Femur (tissue), 1 donor: ENCODE measurements at places on chromosomes 5 and 9.

- no peak for DNase-seq
Measured at GRCh38 chr9:137721899-137722298, 103.1 kb downstream of the EHMT1 start.

GRCh38 chr9:110183208-110184145, 24.5 kb downstream of the C9orf152 start:
- peak; percentile 75 for DNase-seq

DNA sequence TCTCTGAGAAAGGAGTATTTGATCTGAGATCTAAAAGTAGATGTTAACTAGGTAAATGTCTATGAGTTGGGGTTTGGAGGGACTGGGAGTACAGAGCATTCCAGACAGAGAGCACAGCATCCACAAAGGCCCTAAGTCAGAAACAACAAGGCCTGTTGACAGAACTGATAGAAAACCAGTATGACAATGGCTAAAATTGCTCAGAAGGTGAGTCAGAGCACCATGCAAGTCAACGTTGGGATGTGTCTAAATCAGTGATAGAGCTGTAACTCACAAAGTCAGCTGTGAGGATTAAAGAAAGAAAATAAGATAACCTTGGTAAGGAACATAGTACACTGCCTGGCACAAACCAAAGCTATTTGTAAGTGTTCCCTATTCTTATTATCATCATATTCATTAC, 124.0 kb downstream of the CETN3 start:
- DNase-seq = no peak

GRCh38 chr5:141430332-141431113, at the start of gene PCDHGA12:
PCDHGA12 (plus strand) TSS chr5:141430507; CDS start chr5:141430760, 253 bp downstream.
- peak; percentile 43 for DNase-seq

DNA sequence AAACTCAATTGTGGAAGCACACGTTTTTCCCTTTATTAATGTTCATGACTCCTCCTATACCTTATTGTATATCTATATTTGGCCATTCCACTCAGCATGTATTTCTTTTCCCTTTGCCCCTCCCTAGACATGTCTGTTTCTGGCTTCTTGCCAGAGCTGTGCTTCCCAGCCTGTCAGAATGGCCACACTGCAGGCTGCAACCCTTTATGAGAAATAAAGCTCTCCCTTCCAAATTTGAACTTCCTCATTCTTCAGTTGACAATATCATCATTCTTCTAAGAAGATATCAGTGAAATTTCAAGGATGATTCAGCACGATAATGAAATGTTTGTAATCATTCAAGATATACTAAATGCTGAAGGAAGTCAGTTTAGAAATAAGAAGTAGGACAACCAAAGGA, 107.6 kb upstream of the PRSS3 start:
- peak; percentile 21 for DNase-seq

DNA sequence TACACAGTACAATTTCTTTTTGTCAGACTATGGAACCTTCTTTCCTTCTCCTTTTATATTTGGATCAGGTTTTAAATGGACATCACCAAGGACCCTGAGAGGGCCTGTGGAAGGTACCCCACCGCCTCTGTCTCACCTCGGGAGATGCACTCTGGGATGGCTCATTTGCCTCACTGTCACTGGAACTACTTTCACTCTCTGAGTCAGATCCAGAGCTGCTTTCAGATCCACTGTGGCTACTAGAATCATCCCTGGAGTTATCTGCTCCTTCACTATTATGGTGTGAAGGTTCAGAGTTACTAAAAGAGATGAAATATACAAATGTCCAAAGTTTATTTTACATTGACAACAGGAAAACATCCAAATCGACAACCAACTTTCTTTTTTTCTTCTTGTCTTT, 24.6 kb downstream of the LEAP2 start:
- no peak for DNase-seq

DNA sequence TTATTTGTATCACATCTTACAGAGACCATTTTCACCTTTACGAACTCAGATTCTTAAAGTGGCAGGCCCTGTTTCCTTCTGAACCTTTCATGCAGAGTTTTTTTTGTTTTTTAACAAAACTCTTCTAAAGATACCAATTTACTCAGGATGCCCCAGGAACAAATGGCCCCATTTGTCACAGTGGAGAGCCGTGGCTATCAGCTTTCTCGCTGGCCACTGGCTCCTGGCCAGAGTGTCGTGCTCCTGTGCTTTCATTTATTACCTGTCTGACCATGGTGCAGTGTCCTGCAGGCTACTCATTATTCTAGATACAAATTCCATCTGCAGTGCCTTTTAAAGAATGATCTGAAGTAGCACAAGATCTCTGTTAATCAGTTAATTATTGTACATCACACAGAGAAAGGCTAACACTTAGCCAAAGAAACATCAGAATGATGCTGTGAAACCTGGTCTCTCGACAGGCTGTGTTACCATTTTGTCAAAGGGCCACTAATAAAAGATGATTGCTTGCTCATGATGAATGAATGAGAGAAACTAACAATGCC, 27.8 kb downstream of the ADRA1B start:
- DNase-seq = no peak

DNA sequence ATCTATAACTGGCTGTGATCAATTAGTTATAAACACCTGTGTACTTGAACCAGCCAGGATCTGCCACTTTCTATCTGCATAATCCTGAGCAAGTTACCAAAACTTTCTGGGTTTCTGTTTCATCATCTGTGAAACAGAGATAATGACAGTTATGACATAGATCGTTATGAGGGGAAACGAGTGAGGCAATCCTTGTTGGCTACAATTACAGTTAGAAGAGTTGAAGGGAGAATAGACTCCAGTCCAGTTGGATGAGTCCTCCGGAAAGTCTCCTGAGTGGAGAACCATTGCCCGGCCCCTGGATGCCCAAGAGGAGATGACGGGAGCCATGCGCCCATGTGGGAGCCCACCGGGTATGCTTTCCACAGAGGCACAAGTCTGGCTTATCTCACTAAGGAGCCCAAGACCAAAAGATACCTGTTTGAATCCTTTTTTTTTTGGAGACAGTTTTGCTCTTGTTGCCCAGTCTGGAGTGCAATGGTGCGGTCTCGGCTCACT, 4.5 kb downstream of the PDE6A start:
- no peak for DNase-seq

DNA sequence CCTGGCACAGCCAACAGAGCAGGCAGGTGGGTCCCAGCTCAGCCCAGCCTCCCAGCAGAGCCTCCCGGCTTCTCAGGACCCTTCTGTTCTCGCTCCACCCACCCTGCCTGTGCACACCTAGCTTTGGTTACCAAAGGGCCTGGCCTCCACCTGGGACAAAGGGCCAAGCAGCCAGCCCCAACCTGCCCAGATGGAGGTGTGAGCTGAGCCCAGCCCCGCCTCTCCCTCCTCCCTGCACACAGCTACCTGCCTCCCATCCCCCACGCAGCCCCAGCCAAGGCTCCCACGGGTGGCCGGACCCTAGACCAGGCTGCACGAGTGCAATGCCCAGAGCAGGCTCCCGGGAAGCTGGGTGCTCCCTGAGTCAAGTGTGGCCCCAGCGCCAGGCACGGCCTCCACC, 5.6 kb downstream of the TPRN start:
- DNase-seq = no peak

GRCh38 chr5:69166686-69167492, at the start of gene CCNB1:
CCNB1 (plus strand) TSS chr5:69167150; CDS start chr5:69167263, 113 bp downstream.
- peak; percentile 99 for DNase-seq

- DNase-seq = no peak
Measured at GRCh38 chr5:143395638-143396352, 7.7 kb downstream of the NR3C1 start.

DNA sequence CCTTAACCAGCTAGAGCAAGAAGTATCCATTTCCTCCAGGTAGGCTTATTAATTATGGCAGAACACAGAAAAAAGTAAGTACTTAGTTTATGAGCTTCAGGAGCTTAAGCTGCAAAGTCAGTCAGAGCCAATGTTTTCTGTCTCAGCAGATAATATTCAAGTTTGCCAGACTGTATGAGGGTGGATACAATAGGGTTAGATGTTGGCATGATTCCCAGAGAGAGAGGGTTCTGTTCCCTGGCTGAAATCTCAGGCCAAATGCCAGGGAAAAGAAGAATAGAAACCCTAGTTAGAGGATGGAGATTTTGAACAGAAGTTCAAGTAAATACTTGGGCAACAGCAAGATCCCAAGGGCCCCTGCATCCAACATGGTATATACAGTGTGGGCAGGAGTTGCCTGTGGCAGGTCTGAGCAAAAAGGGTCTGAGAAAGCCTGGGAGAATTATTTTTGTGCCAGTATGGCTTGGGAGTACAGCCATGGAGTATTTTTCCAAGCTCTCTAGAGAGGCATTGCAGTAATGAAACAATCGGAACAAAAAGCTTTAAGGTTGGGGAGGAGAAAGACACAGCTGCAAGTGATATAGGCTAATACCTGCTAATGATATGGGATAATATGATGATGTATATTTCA, 31.0 kb upstream of the ISOC1 start:
- DNase-seq = peak; percentile 35

- DNase-seq = no peak
Measured at GRCh38 chr5:161921781-161922180, 73.9 kb downstream of the GABRA1 start.

GRCh38 chr5:157740229-157740610, 3.3 kb upstream of the LSM11 start:
- no peak for DNase-seq

GRCh38 chr9:36976371-36977030, 57.6 kb downstream of the PAX5 start:
- no peak for DNase-seq

- no peak for DNase-seq
Measured at GRCh38 chr9:91157883-91158282, 203.8 kb downstream of the AUH start.

- no peak for DNase-seq
Measured at GRCh38 chr5:37002176-37002751, 125.7 kb downstream of the NIPBL start.

DNA sequence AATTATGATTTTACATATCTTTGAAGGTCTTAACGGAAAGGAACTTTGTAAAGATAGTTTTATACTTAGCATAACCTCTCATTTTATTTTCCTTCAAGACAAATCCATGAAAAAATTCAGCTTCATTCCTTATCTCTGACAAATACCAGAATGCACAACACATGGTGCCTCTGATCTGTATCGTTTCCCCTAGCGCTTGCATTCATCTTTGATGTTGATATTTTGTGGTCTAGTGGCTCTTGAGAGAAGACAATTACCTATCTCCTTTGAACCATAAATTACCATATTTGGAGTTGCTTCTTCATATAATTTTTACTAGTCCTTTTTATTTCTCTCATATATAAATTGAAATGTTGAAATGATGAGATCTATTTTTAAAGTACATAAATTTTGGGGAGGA, 551.3 kb downstream of the PDE4D start:
- no peak for DNase-seq

- no peak for DNase-seq
Measured at GRCh38 chr5:171715551-171715950, 70.1 kb upstream of the SMIM23 start.

- DNase-seq = no peak
Measured at GRCh38 chr5:149632311-149633251, 51.3 kb downstream of the ARHGEF37 start.

- DNase-seq = no peak
Measured at GRCh38 chr5:24142341-24142740, 502.4 kb downstream of the CDH10 start.

- DNase-seq = no peak
Measured at GRCh38 chr5:83049370-83049885, 27.8 kb downstream of the TMEM167A start.

- no peak for DNase-seq
Measured at GRCh38 chr5:114727358-114727757, 365.5 kb downstream of the KCNN2 start.

DNA sequence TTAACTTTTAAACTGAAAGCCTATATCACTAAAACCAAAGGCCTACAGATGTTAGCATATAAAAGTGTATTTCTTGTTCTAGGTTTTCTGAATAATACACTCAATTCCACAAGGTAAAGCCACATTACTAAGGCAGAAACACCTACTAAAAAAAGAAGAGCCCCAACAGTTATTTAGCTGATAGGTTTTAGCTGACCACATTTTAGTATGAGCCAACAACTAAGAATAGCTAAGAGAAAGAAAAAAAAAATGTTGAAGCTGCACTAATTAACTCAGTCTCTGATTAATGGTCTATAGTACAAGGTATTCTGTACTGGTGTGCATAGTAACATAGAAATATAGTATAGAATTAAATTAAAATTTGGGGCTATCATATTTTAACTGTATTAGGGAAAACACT, 23.5 kb downstream of the ZFR start:
- no peak for DNase-seq

GRCh38 chr5:7925961-7926695, 57.2 kb downstream of the MTRR start:
- no peak for DNase-seq

- DNase-seq = no peak
Measured at GRCh38 chr9:81902196-81902595, 26.0 kb upstream of the SPATA31D4 start.

- DNase-seq = no peak
Measured at GRCh38 chr5:100708645-100709171, 173.5 kb downstream of the FAM174A start.

DNA sequence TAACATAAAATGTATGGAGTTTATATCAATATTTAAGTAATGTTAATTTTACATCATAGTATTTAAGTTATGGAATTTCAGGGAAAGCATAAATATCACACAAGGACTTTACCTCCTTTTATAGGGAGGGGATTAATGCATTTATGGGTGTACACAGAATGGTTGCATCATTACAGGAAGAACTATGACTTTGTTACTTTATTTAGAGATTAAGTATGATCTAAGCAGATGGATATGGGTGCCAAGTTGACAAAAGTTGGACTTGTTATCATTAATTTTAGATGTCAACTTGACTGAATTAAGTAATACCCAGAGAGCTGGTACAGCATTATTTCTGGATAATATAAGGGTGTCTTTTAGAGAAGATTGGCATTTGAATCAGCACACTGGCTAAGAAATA, 160.5 kb upstream of the CDH10 start:
- DNase-seq = no peak

- no peak for DNase-seq
Measured at GRCh38 chr5:120848883-120849282, 384.8 kb downstream of the PRR16 start.

DNA sequence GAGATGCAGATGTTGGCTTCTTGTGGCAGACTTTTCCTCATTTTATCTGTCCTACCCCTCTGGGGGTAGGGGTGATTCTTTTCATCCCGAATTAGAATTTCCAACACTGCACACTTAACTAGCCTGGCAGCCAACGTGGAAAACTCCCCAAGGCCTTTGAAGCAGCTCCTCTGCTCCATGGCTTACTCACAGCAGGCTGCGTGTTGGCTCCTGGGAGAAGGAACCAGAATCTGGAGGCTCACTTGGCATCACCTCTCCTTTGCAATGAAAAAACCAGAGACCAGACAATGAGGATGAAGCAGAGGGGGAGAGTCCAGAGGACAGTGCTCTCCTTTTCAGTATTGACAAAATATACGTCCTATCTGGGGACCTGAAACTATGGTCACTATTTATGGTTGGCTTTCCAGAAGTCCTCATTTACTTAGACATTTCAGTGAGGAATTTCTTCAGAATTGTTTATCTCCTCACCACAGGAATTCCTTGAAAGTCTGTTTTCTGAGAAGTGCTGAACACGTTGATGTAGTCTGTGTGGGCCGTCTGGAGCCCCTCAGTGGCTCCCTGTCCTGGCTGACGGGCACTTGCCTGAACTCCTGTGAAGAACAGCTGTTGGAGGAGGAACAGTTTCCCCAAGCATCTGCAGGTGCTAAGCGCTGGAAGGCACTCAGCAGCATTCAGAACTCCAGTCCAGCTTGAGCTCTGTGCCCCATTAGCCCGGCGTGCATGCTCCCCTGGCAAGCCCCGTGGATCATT, 231.3 kb downstream of the RFK start:
- DNase-seq = peak; percentile 65
